ENCODE measurements at places on chromosomes 11 and 22.

DNA sequence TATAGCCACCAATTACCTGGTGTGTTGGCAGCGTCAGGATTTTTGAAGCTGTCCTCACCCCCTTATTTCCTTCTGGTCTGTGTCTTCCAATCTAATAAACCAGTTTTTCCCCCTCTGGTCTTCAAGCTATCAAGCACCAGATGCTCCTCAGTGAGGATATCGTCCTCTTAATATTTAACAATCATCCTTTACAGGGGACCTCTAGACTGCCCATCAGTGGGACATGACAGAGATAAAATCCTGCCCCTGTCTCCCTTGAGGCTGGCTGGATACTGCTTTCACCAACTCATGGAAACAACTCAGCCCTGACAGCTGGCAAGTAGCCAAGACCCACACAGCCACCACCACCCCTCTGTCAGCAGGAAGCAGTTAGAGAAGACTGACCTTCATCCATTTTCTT is 421.0 kb upstream of the API5 start:
- DNase-seq = no peak

DNA sequence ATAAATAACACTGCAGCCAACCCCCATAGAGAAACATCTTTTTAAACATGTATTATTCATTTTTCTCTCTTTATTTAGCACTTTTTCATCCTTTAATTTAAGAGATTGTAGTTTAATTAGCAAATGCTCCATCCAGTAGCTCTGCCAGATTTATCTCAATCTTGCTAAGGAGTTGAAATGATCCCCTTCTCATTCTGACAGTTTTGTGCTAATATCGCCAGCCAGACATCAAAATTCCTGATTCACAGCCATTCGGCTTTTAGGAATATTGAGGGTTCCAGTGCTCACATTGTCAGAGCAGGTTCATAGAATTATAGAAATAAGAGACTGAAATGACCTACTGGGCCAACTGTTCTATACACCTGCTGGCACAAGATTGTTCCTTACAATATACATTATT is 77.8 kb downstream of the CASP12 start:
- no peak for DNase-seq

- no peak for DNase-seq
Measured at GRCh38 chr11:106014620-106015019, 7.4 kb downstream of the MSANTD4 start.

GRCh38 chr11:100632941-100633452 is 54.1 kb upstream of the ARHGAP42 start:
- DNase-seq = no peak

GRCh38 chr11:10441652-10442503 is 13.2 kb upstream of the AMPD3 start:
- no peak for DNase-seq

DNA sequence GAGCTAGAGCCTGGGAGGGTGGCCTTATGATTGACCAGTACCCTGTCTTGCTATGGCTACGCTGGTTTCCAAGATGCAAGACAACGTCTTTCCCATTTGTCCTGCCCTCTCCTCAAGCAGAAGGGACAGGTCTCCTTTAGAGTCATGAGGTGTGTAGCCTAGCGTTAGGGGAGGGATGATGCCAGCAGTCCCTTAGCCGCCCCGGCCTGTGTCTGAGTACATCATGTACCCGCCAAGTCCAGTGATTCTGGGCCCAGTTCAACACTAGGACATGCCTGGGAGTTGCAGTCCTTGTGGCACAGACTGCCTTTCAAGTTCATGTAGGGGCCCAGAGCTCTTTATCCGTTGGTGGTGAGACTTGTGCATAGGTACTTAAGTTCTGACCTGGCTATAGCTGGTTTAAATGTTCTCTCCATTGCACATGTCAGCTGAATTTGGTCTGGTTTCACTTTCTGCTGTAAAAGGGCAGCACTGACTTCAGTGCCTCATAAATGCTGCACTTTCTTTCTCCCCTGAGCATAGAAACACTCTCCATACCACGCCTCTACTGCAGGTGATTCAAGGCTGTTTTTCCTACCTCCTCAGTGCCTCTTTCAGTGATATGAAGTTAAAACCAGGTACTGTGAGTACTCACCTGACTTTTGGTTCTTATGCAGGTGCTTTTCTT is 151.1 kb downstream of the METTL15 start:
- DNase-seq = no peak

DNA sequence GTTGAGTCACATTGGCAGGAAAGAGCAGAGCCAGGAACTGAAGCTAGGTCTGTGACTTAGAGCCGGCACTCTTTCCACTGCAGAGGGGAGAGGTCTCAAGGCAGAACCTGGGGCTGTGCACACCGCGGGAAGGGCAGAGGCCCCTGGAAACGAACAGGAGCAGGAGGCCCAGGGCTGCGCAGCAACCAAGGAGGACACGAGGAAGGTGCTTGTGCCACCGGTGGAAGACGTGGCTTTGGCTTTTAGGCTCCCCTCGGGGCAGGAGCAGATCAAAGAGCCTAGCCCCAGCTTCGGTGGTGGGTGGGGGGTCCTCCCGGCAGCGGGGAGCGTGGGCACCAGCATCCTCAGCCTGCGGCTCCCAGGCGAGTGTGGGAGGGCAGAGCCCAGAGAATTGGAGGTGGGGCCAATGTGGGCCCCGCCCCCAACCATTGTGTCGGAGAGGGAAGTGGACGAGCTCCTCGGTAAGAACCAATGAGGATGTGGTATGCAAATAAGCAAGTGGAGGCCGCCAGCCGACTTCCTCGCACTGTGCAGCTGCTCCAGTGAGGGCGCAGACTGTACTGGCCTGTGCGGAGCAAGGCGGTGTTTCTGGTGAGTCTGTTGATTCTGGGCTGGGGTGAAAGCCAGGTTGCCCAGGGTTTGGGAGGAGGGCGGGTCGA is at the start of gene CCDC116:
TSS of gene CCDC116 (plus strand) at position 524 of the 659 bp plus-strand sequence. CDS start 422 bp downstream, outside the sequence.
- DNase-seq = no peak

GRCh38 chr11:6813656-6814055 is 14.2 kb upstream of the OR6A2 start:
- DNase-seq = no peak

DNA sequence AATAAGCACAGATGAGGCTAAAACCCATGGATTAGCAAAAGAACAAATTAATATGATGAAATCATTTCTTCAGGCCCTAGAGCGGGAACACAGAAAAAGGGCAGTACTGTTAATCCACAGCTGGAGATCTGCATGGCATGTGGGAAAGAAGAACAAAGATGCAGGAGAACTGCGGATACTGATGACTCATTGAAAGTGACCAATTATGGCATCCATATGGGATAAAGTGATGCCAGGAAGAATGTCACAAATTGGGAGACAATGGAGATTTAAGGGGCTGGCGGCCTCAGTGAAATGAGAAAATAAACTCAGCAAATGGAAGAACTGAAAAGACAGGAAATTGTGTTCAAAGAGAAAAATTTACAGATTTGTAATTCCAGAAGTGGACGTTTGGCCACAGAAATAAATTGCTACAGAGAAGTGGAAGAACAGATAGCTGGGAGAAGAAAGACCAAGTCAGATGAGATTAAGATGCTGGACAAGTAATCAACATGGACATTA is 39.4 kb downstream of the SIK3 start:
- no peak for DNase-seq

- DNase-seq = no peak
Measured at GRCh38 chr11:46456269-46457001, 64.9 kb upstream of the CHRM4 start.

- no peak for DNase-seq
Measured at GRCh38 chr11:132251061-132251460, 880.6 kb downstream of the NTM start.

GRCh38 chr11:63506876-63507275 is 992 bp downstream of the LGALS12 start:
- no peak for DNase-seq

DNA sequence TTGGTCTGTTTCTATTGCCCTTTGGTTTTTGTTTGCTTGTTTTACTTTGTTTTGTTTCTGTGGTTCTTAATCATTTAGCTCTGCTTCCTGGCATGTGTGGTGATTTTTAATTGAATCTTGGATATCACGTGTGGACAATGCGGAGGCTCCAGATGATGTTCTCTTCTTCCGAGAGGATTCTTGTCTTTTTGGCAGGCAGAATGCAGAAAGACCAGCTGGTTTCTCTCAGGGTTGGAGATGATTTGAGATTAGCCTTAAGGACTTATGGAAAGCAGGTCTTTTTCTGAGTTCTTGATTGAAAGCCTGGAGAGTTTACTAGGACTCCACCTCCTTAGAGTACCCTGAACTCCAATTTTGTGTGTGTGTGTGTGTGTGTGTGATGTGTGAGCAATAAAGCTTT is 21.0 kb upstream of the ANO1 start:
- DNase-seq = no peak

- no peak for DNase-seq
Measured at GRCh38 chr11:133726542-133726941, 118.8 kb downstream of the SPATA19 start.

DNA sequence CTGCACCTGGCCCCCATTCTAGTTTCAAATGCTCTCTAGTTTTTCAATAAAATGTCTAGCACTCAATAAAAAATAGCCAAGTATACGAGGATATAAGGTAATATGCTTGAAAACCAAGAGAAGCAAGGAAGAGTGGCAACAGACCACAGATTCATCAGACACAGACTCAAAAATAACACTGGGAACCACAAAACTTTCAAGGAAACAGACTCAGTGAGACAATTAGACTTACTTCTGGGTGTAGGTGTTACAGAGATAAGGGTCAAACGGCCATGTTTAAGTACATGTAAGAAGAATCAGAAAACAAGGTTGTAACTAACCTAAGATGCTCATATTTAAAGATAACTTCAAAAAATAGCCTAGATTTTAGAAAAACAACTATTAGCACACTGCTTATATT is 67.0 kb downstream of the TRMU start:
- no peak for DNase-seq

DNA sequence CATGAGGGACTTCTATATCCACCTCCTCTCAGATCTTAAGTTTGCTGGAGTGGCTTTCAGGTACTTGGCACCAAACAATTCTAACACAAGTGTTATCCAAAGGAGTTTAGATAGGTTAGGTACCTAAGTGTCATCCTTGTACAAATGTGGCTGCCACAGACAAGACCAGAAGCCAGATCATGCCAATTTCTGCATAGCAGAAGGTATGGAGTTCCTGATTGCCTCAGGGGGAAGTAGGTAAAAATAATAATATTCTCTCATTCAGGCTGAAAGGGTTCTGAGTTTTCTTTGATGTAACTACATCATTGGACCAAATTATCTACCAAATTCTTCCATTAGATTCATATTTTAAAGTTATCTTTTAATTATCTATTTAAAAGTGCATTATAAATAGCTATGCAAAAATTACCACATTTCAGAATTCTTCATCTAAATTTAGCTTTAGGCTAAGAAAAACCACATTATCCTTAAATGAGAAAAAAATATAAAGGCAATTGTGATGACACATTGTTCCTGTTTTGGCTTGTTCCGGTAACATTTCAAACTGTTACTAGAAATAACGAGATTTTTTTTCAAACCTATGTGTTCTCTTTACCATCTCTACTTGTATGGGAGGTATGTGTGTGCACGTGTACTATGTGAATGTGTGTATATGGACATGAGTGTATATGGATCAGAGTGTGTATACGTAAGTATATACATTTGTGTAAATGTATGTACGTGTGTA is 66.2 kb upstream of the POU2AF2 start:
- no peak for DNase-seq

- no peak for DNase-seq
Measured at GRCh38 chr11:12508151-12508751, 130.9 kb downstream of the PARVA start.

GRCh38 chr11:123284454-123284853 is 89.4 kb upstream of the CLMP start:
- no peak for DNase-seq

DNA sequence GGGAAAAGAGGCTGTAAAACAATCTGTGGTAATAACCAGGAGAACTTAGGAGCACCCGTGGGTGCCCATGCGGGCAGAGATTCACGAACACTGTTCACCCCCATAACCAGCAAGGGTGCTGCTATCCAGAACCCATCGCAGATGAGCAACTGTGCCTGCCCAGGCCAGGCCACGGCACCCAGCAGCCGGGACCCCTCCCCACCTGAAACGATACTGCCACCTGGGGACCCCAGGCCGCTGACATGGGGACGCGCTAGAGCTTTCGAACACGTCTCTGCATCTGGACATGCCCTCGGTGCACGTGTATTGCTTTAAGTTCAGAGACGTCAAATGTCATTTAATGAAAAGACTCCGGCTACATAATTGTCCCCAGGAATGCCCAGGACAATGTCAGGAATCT is 14.3 kb upstream of the MUC2 start:
- no peak for DNase-seq

DNA sequence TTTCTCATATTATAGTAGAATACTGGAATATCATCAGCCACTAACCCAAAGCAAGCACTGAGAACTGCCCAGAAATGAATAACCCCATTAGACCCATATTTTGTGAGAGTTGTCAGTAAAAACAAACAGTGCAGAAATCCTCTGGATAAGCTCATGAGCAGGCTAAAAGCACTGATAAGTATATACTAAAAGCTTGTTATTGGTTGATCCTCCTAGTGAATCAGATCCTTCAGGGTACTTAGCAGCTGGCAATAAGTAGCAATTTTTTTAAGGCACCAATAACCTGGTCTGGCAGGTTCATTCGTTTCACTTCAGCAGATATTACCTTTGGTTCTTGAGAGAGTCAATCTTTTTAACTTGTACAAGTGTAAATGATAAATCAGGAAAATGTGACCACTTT is 1.2 kb downstream of the NOX4 start:
- DNase-seq = no peak

- DNase-seq = no peak
Measured at GRCh38 chr11:22657101-22657694, 9.2 kb upstream of the GAS2 start.

DNA sequence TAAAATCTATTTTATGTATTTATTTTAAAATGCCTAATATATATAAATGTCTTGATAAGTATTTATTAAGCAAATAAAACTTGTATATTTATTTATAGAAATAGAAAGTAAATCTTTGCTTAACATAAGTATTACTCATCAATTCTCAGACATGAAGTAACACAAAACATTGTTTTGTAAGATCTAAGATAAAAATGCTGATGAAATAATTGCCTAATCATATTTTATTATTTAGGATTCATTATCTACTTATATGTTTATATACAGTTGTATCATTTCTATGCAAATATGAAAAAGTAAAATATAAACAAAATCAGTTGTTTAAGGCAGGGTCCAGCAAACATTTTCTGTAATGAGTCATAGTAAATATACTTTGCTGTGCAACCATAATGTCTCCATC is 507.8 kb upstream of the CNTN5 start:
- DNase-seq = no peak

GRCh38 chr22:46042786-46043185 is 65.8 kb upstream of the WNT7B start:
- no peak for DNase-seq

- DNase-seq = no peak
Measured at GRCh38 chr11:118628432-118628831, 21.0 kb downstream of the PHLDB1 start.

DNA sequence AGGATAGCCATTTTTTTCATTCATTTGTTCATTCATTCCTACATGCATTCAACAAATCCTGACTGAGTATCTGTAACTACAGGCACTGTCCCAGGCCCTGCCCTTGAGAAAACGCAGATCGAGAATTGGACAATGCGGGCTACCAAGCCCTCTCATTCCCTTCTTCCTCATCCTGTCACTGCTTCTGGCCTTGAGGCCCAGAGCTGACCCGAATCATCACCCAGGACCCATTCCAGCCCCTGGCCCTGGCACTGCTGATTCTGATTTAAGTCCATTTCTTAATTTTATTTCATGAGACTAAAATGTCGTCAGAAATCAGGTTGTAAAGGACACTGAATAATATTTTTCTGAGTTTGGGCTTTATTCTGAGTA is 24.3 kb downstream of the COMMD9 start:
- no peak for DNase-seq
